ENCODE measurements at places on chromosomes 6 and 20.

GRCh38 chr20:5136096-5136495 is 9.3 kb downstream of the CDS2 start:
- DNase-seq = no peak

DNA sequence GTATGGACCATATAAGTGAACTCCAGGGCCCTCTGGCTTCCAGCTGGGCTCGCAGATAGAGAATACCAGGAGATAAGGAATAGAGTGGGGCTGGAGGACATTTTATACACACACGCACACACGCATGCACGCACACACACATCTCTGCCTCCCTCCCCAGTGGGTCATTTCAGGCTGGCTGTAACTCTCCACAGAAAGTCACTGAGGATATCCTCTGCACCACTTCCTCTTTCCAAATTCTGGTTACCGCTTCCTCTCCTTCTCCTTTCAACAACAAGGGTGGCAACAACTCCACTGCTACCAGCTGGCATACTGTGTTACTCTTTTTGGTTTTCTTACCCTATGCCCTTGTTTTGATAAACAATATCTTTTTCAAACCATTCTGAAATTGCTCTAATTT is 280.2 kb downstream of the COL12A1 start:
- DNase-seq = no peak

- DNase-seq = no peak
Measured at GRCh38 chr20:32296819-32297420, 19.5 kb downstream of the KIF3B start.

GRCh38 chr20:58545565-58546415 is 30.6 kb upstream of the APCDD1L start:
- no peak for DNase-seq

- DNase-seq = no peak
Measured at GRCh38 chr6:71892641-71893040, 6.3 kb downstream of the RIMS1 start.

DNA sequence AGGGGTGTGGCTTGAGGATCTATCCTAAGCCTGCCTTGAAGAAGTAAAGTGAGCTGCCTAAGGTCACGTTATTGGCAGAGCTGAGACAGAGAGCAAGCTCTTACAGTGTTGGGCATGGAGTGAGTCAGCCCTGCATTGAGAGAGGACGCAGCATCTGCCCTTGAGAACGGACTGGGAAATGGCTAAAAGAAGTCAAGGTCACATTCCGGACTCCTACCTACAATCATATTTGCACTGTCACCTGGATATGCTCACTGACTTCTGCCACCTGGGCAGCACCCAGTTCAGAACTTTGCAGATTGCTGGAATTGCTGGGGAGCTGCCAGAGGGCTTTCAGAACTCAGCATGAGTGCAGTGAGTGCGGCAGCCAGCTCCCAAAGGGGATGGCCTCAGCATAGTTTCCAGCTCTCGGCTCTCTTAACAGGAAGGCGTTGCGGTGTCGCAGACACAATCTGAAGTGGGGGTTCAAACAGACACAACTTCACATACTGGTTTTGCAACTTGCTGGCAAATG is 199.3 kb upstream of the SGK1 start:
- DNase-seq = peak; percentile 73

DNA sequence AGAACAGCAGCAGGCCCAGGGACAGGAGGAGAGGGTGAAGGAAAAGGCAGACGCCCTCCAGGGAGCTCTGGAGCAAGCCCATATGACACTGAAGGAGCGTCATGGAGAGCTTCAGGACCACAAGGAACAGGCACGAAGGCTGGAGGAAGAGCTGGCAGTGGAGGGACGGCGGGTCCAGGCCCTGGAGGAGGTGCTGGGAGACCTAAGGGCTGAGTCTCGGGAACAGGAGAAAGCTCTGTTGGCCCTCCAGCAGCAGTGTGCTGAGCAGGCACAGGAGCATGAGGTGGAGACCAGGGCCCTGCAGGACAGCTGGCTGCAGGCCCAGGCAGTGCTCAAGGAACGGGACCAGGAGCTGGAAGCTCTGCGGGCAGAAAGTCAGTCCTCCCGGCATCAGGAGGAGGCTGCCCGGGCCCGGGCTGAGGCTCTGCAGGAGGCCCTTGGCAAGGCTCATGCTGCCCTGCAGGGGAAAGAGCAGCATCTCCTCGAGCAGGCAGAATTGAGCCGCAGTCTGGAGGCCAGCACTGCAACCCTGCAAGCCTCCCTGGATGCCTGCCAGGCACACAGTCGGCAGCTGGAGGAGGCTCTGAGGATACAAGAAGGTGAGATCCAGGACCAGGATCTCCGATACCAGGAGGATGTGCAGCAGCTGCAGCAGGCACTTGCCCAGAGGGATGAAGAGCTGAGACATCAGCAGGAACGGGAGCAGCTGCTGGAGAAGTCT is 25.5 kb downstream of the C20orf173 start:
- no peak for DNase-seq

- no peak for DNase-seq
Measured at GRCh38 chr20:45323731-45324130, 15.6 kb upstream of the MATN4 start.

DNA sequence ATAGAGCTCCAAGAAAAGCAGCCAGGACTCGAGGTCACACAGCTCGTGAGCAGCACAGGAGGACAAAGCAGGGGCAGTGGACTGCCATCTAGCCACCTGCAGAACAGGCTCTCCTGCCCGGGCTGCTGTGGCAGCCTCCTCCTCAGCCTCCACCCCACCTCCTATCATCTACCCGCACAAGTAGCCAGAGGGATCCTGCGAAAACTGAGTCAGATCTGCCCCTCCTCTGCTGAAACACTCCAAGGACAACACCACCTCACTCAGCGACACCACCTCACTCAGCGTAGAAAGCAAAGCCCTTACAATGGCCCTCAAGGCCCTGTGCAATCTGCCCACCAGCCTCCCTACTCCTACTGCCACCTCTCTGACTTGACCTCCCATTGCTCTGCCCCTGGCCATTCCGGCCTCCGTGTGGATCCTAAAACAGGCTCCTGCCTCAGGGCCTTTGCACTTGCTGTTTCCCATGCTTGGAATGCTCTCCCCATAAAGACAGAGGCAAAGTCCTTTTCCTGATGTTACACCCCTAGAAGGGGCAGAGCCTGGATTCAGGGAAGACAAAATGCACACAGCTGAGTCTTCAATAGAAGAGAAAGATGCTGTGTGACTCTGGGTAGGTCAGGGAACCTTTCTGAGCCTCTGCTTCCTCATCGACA is 19.3 kb downstream of the PREX1 start:
- no peak for DNase-seq

DNA sequence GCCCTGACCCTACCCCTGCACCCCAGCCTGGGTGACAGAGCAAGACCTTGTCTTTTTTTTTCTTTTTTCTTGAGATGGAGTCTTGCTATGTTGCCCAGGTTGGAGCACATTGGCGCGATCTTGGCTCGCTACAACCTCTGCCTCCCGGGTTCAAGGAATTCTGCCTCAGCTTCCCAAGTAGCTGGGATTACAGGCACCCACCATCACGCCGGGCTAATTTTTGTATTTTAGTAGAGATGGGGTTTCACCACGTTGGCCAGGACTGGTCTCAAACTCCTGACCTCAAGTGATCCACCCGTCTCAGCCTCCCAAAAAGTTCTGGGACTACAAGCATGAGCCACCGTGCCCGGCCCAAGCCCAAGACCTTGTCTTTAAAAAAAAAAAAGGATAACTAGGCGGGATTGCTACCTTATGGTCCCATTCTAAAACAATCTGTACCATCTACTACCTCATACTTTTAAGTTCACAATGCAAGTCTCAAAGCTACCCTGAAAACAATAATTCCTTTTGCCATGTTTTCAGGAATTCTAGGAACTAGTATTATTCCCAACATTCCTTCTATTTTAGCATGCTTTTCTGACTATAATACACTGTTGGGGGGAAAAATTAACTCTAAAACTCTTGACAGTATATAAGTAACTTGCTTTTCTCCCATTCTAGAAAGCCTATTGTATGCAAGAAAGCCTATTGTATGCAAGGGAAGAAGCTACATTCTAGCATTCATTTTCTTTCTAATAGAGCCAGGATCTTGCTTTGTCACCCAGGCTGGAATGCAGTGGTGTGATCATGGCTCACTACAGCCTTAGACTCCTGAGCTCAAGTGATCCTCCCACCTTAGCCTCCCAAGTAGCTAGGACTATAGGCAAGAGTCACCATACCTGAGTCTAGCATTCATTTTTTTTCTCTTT is 6.6 kb downstream of the TUBB start:
- no peak for DNase-seq

DNA sequence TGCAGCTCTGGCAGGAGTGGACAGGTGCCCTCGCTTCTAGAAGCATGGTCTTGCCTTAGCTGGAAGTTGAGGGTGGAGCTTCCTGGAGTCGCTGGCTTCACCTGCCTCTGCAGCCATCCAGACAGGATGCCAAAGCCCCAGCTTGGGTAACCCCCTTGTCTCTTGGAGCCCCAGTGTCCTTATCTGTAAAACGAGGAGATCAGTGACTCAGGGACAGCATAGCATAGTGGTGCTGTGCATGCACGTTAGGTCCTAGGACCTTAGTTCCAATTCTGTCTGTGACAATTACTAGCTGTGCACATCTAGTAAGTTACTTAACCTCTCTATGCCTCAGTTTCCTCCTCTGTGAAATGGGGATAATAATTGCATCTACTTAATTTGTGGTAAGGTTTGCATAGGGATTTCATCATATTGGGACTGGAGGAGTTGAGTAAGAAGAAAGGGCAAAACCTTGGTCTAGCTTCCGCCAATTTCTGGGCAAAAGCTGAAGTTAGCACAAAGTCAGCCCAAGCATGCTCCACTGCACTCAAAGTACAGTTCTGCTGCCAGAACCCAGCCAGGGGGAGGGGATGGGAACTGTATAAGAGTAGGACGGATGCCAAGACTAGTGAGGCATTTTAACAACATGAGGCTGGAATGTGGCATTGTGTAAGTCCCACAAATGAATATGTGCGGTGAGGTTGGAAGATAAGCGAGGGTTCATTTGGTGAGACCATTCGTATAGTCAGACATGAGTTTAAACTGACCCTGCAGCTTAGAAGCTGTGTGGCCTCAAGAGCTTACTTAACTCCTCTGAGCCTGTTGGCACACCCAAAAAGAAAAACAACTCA is 24.5 kb downstream of the TOX2 start:
- DNase-seq = peak; percentile 99

DNA sequence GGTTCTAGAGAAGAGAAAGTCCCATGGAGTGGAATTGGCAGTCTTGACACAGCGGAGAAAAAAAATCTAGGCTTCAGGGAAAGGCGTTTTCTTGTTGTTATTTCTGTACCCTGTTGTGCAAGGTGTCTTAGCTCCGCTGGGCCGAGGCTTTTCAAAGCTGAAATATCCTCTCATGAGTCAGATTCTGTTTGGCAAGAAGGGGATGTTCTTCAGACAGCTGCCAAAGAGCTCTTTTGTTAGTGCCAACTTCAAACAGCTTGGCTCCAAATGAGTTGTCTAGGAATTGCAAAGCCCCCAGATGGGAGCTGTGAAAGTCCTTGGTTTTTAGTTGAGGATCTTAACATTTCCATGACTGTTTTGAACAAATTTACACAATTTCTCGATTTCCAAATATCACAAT is 45.6 kb downstream of the LRRN4 start:
- DNase-seq = peak; percentile 68

- DNase-seq = no peak
Measured at GRCh38 chr6:20412682-20413073, 11.0 kb downstream of the E2F3 start.

- no peak for DNase-seq
Measured at GRCh38 chr6:34904990-34905613, 16.0 kb downstream of the ANKS1A start.

GRCh38 chr20:18197382-18198070 is 59.9 kb downstream of the KAT14 start:
- no peak for DNase-seq

GRCh38 chr6:121826156-121826810 is 390.8 kb downstream of the GJA1 start:
- DNase-seq = peak; percentile 92

GRCh38 chr6:11925805-11926204 is 86.3 kb upstream of the HIVEP1 start:
- DNase-seq = no peak

DNA sequence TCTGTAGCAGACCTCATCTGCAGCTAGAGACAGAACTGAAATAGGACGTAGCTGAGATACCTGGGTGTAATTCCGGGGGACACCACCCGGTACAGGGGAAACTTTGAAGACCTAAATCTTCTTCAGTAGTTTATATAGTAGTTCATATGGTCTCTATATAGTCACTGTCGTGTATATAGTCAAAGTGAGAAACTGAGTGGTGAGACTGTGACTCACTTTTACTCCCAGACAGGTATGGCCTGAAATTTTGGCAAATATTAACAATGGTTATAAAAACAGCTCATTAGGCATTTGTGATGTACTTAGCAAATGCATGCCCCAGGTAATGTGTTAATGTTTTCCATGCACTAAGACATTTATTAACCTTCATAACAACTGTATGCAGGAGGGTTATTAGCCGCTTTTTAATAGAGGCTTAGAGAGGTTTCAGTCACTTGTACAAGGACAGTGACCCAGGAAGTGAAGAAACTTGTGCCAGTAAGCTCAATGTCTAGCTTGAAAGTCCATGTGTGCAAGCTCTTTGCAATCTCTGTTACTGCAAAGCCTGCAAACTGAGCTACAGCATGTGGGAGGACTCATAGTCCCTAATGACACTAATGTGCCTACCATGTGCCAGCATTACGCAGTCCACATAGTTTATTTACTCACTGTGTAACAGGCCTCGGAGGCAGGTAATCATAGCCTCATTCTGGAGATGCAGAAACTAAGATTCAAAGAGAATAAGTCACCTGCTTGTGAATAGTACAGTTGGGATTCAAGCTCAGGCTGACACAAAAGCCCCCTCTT is 165.4 kb upstream of the CHD6 start:
- no peak for DNase-seq

GRCh38 chr6:167452338-167453081 is 127.6 kb downstream of the TTLL2 start:
- no peak for DNase-seq

DNA sequence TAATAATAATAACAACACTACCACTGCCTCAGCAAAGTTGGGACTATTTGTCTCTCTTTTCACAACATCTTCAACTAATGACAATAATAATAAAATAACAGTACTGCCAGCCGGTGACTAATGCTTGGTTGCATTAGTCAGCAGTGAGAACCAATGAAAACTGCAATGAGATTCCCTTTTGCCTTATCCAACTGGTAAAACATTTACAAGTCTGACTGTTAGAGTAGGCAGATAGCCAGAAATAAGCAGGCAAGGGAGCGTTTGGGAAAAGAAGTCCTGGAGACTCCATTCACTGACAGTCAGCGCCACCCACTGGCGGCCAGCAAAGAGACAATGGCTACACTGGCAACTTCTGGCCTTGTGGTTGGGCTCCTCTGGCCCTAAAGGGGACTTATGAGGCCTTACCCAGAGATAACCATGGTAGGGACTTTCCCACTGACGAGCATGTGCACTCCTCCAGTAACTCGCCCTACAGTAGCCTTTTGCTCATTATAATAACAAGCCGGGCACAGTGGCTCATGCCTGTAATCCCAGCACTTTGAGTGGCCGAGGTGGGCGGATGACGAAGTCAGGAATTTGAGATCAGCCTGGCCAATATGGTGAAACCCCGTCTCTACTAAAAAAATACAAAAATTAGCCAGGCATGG is 3.4 kb upstream of the NSFL1C start:
- peak; percentile 98 for DNase-seq

- no peak for DNase-seq
Measured at GRCh38 chr6:1577896-1578745, 31.6 kb upstream of the FOXC1 start.

Measured in fibroblast of skin of right biceps (primary cell).